ENCODE measurements at places on chromosomes 13 and 19. TPM values are rescaled to one million over a fixed set of nuclear protein-coding genes. Genes with fewer than 3 reads are reported as not detected.

Gene NECTIN2
- 97.6 TPM for polyA plus RNA-seq

- no peak for DNase-seq
Measured at GRCh38 chr13:20991741-20992520, 69.5 kb downstream of the LATS2 start.

- DNase-seq = peak; percentile 97
Measured at GRCh38 chr13:52450012-52450792, at the start of gene VPS36. VPS36 (minus strand) TSS chr13:52450634; CDS start chr13:52450594, 40 bp downstream.

Gene ZNF575
- 0.48 TPM for polyA plus RNA-seq

DNA sequence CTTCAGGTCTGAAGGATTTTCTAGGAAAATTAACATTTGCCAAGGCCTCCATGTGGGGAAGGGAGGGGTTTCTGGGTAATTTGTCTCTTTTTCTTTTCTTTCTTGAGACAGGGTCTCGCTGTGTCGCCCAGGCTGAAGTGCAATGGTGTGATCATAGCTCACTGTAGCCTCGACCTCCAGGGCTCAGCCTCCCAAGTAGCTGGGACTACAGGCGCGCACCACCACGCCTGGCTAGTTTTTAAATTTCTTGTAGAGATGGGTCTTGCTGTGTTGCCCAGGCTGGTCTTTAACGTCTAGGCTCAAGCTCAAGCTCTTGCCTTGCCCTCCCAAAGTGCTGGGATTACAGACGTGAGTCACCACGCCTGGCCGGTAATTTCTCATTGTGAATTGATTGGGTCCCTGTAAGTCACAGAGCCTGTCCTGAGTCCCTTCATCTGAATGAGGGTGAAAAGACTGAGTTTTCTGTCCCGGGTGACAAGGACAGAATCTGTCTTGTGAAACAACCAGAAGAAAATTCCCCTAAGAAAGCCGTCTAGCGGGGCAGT lies 10.0 kb upstream of the SPC24 start:
- no peak for DNase-seq

DNA sequence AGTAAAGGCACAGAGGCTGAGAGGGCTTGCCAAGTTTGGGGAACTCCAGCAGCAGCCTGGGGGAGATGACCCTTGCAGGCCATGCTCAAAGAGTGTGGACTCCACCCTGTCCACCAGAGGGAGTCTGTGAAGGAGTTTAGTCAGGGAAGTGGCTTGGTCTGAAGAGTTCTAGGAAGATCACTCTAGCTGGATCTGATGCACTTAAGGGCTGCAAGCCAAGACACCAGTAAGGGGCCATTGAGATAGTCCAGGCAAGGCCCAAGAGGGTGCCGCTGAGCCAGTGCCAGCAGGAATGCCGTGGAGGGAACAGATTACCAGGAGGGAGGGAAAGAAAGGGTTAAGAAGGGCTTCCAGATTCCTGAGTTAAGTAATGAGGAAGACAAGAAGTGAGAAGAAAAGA lies 68.7 kb downstream of the ZAR1L start:
- peak; percentile 54 for DNase-seq

DNA sequence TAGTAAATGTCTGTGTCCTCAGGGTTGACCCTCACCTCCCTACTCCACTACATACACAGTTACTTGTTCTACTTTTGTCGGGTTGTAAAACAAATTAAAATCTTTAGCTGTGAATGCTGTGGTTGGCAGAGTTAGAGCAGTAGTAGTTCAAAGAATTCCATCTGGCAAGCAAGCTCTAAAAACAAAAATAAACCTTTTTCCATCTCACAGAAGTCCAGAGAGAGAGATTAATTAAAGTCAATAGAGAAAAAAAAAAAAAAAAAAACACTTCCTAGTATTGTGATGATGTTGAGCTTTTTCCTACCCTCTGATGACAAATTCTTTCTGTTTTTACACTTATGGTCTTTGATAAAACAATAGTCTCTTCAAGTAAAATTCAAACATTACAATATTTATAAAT lies 338.4 kb downstream of the PCDH17 start:
- no peak for DNase-seq

Gene LGALS14
- polyA plus RNA-seq = not detected

GRCh38 chr19:42455621-42456081 lies 12.9 kb upstream of the CXCL17 start:
- DNase-seq = peak; percentile 14

DNA sequence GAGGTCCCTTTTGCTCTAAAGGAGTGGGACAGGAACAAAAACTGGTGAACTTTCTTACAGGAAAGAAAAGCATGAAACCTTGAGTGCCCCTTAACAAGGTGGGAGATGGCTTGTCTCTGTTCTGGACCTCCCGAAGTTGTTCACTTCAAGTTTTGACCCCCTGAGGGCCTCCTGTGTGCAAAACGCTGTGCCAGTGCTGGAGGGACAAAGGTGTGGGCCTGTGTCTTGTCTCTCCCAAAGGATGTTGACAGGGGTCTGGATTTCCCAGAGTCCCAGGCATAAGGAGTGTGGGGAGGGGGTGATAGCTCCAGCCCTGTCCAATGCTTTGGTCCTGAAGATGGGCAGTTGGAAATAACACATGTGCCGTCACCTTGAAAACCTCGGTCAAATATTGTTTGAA lies 6.5 kb downstream of the ZNF536 start:
- no peak for DNase-seq

DNA sequence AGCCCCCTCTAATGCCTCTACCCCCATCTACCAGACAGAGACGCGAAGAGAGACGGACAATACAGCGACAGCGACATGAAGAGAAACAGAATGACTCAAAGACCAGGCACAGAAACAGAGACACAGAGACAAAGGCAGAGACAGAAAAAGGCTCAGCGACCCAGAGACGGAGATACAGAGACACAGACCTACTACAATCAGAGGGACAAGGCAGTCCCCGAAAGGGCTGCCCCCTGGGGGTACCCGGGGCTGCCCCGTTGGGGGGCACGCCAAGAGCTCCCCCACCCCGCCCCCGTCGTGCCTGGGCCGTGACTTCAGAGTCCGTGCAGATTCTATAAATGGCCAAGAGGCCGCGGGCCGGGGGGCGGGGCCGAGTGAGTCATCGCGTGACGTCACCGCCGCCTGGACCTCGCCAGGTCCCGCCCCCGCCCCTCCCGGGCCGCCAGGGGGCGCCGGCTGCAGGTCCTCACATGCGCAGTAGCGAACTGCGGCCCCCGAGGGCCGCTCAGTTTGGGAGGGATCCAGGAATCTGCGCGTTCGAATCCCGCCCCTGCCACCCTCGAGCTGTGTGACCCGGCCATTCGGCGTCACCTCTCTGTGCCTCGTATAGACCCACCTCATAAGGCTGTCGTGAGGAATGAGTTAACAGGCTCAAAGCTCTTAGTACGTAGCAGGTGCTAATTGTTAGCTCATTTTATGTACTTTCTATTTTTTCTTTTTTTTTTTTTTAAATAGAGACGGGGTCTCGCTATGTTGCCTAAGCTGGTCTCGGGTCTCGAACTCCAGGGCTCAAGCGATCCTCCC lies 2.7 kb upstream of the CNN1 start:
- peak; percentile 86 for DNase-seq

DNA sequence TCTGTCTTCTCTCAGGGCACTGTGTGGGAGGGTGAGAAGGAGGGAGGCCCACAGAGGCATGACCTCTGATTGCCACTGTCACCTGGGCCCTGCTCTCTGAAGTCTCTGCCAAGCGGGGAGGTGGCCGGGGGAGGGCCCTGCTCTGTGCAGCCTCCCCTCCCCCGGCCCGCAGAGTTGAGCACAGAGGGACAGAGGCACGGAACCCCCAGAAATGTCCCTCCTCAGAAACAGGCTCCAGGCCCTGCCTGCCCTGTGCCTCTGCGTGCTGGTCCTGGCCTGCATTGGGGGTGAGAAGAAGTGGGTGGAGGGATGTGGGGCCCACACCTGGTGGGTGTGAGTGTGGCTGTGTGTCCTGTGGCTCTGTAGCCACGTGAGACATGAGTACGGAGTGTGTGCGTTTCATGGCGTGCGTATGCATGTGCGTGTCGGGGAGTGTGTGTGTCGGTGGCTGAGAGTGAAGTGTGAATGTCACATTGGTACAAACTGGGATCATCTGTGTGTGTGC lies at the start of gene APOC4:
TSS of gene APOC4 (plus strand) at position 171 of the 505 bp plus-strand sequence. CDS start at position 212, 41 bp downstream.
- no peak for DNase-seq

Gene CGB8
- polyA plus RNA-seq = not detected
